Effector memory CD4-positive, alpha-beta T cell (primary cell): ENCODE measurements at places on chromosomes 5 and 9.

GRCh38 chr5:138952962-138953361, 77.8 kb upstream of the LRRTM2 start:
- H3K4me1 ChIP-seq = peaks cover 5% of the 10 kb centered on the region
- DNase-seq = no peak
- H3K4me3 ChIP-seq = no peak overlapping the region
- no peak overlapping the region for H3K27ac ChIP-seq

GRCh38 chr5:2897276-2897961, 145.9 kb upstream of the IRX2 start:
- H3K36me3 ChIP-seq = no peaks in the 10 kb centered on the region
- no peak for DNase-seq
- no peaks in the 10 kb centered on the region for H3K4me1 ChIP-seq
- H3K27me3 ChIP-seq = no peaks in the 10 kb centered on the region
- H3K27ac ChIP-seq = no peak overlapping the region
- H3K4me3 ChIP-seq = no peak overlapping the region

GRCh38 chr5:125517973-125518550, 771.6 kb upstream of the ZNF608 start:
- DNase-seq = no peak
- H3K36me3 ChIP-seq = no peaks in the 10 kb centered on the region
- H3K4me3 ChIP-seq = no peak overlapping the region
- H3K27ac ChIP-seq = no peak overlapping the region
- H3K4me1 ChIP-seq = no peaks in the 10 kb centered on the region
- H3K27me3 ChIP-seq = no peaks in the 10 kb centered on the region

DNA sequence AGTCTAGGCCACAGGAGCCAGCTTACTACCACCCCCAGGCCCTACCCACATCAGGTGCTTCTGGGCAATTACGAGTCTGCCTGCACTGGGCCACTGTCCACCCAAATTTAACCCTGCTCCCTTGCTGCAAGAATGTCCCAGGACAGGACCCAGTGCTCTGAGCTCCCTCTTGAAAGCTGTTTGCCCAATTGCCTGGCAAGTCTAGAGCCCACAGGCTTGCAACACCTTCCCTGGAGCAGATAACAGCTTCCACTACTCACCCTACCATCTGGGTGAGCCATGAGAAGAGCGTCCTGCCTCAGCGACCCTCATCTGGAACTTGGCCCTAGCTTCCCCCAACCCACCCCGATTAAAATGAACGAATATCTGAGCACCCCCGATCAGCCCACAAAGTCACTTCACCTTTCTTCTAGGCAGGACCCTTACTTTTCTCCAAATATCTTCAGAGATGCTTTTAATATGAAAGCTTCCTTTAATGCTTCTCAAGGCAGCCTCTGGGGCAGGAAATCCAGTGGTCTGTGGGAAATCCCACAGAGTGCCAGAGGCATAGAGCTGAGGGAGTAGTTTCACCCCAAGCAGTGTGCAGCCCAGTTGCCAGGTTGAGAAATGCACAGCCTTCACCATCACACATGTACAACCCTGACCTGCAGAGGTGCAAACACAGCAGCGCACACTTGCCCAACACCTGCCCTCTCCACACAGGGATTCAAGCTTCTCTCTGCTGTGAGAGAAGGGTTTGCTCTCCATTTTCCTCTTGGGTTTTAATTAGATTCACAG, 10.6 kb downstream of the ACSL6 start:
- H3K4me3 ChIP-seq = no peak overlapping the region
- no peak overlapping the region for H3K27ac ChIP-seq
- peaks cover 55% of the 10 kb centered on the region for H3K4me1 ChIP-seq
- peak; percentile 29 for DNase-seq
- no peaks in the 10 kb centered on the region for H3K36me3 ChIP-seq

DNA sequence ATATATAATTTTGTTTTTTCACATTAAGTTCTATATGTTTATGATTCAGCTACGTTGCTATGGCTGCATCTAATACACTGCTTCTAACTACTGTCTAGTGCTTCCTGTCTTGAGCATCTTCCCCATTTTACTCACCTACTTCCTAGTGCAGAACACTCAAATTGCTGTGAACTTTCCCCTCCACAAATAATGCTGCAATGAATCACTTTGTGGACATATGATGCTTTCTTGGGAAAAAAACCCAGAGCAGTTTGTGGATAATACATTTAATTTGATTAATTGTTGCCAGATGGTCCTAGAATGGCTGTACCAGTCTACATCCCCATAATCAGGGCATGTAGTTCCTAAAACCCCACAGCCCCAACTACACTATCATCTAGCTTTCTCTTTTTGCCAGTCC, 18.5 kb downstream of the CD180 start:
- H3K27ac ChIP-seq = no peak overlapping the region
- DNase-seq = no peak
- H3K36me3 ChIP-seq = no peaks in the 10 kb centered on the region
- H3K4me3 ChIP-seq = no peak overlapping the region
- H3K27me3 ChIP-seq = no peaks in the 10 kb centered on the region
- peaks cover 22% of the 10 kb centered on the region for H3K4me1 ChIP-seq

DNA sequence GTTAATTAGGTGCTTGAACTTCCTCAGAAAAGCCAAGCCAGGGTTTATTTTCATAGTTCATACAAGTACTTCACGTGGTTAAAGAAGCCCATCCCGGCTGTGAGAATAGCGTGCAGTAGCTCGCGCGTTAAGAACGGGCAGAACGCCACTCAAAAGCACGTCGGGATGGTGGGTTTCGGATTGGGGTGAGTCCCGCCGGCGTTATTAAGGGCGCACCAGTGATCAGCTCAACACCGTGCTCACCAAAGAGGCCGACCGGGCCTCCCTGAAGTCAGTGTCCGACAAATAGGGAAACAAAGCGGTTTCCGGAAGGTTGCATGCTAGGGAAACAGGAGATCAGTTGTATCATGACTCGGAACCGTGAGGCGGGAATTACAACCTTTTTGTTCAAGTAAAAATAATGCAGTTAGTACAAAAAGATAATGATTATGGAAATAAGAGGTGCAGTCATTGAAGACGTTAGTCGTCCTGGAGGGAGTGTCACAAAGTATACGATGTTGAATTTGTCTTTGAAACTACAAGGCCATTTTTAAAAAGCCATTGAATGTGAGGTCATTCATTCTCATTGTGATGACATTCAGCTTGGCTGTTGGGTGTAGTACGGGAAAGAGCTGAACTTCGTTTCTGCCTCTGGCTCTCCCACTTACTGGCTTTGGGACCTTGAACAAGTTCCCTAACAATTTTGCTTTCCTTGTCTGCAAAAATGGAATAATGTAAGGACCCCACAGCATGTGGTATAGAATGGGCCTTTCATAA, 992 bp downstream of the SETD9 start:
- no peaks in the 10 kb centered on the region for H3K36me3 ChIP-seq
- peaks cover 17% of the 10 kb centered on the region for H3K4me1 ChIP-seq
- peak; percentile 3 for DNase-seq

GRCh38 chr5:137778772-137779564, 24.8 kb upstream of the HNRNPA0 start:
- H3K27ac ChIP-seq = no peak overlapping the region
- H3K36me3 ChIP-seq = no peaks in the 10 kb centered on the region
- no peaks in the 10 kb centered on the region for H3K4me1 ChIP-seq
- H3K4me3 ChIP-seq = no peak overlapping the region
- no peak for DNase-seq
- H3K27me3 ChIP-seq = no peaks in the 10 kb centered on the region
